ENCODE measurements at places on chromosomes 11 and 22.

- no peak for DNase-seq
These were observed 367 bp downstream of the HPS5 start for GRCh38 chr11:18321578-18321968.

DNA sequence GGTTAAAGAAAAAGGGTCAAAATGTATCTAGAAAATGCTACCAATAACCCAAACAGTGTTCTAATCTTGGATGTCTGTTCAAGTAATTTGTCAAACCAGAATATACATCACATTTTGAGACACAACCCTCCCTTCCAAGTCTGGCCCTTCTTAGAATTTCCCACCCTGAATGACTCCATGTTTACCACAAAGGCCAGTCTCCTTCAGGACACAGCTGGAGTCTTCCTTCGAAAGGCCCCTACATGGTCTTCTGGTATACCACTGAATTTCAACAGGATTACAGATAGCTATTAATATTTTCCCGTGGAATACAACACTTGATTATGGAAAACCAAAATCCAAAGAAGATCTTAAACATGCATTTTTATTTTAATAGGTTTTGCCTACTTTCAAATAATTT lies 10.2 kb downstream of the CCDC34 start:
- DNase-seq, result no peak

- peak; percentile 36 for DNase-seq
These were observed 5.9 kb upstream of the MRGPRG start for GRCh38 chr11:3224401-3225057.

DNA sequence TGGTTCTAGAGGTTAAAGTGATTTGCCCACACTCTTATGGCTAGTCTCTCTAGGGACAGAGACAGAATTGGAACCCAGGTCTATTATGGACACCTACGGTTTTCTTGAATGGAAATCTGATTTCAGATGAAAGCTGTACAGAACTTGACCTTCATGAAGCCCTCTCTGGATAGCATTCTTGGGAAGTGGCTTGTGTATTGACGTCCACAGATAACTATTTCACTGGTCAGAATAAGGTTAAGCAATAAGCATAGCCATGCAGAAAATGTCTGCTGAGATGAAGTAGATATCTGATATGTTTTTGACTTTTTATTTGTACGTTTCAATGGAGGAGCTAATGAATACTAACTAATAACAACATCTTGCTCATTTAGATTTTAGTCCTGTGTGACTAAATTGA lies 1.1 kb downstream of the TLCD5 start:
- DNase-seq, result no peak

- peak; percentile 73 for DNase-seq
These were observed 1.0 kb downstream of the POU2AF3 start for GRCh38 chr11:111299101-111300026.

DNA sequence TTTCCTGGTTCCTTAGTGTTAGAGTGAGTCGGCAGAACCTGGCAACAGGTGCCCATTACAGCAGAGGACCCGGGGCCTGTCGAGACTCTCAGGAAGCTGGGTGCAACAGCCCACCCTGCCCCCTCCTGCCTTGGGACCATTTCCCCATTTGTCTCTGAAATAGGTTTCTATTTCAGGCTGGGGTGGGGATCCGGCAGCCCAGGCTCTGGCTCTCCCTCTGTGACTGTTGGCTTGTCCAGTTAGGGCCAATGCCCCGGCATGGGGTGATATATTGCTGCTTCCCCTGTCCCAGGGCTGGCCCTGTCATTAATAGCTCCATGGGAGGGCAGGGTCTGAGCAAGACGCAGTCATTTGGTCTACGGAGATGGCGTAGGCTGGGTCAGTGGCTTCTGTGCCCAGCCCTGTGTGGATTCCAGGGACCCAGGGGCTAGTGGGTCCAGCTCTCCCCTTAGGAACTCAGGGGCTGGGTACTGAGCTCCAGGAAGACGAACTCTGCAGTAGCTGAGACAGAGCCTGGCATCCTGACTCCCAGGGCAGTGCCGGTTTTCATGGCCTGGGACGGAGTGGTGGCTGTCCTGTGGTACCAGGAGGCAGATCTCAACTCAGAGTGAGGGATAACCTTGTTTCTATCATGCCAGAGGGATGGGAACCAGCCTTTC lies 2.7 kb downstream of the P2RY6 start:
- DNase-seq, result peak; percentile 67

DNA sequence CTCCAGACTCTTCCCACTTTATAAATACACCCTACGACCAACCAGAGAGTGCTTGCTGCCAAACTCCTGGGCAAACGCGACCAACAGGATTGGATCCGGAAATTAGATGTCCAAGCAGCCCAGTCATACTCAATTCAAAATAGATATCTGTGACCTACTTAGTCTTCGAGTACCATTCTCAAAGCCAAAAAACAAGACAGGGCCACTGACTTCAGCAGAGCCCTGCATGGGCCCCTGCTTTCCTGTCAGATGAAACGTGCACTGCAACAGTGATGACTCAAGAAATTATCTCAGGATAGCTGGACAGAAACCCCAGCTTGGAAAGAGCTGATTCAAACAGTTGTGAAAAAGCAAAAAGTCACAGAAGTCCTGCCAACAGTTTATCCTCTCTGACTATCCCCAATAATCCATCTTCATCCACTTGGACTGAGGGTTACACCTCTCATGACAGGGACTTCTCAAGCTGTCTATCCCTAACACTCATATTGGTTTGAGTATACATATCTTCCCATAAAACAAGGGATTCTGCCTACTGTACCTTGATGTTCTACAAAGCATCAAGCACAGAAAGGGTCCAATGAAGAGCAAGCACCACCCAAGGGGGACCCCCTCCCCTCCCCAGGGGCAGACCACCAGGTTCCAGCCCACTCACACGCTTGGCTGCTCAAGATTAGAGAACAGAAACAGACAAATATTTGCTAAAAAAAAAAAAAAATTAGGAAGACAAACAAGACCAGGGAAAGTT lies 17.4 kb downstream of the SMCO4 start:
- DNase-seq, result no peak

DNA sequence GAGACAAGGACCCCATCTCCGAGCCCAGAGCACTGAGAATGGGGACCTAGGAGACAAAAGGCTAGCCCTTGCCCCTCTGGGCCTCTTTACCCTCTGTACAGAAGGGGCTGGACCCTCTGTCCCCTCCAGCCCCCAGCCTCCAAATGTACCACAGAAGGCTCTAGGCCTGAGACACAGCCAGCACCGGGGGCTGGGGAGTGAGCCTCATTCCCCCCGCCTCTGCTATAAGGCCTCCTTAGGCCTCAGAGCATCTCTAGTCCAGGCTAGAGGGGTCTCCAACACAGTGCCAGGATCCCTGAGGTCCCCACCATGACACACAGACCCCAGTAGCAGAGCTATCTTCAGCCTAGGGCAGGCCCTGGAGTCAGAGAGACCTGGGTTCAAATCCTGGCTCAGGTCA lies 4.8 kb downstream of the SMTN start:
- DNase-seq, result no peak

- peak; percentile 84 for DNase-seq
These were observed 9.1 kb upstream of the CLCF1 start for GRCh38 chr11:67382276-67383136.

DNA sequence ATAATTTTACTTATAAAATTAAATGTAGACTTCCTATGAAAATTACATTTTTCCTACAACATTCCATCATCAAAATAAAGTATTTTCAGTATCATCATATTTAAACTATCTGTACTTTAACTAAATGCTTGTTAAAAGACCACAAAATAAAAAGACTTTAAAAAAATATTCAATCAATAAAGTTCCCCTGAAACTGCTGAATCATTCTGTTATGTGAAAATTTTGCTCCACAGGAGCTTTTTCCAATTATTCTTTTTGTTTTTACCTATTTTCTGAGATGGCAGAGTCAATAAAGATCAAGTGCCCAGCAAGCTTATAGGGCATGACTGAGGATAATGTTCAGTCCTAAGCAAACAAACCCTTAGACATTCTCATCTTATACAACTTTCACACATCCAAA lies 27.3 kb downstream of the ALKBH8 start:
- no peak for DNase-seq

DNA sequence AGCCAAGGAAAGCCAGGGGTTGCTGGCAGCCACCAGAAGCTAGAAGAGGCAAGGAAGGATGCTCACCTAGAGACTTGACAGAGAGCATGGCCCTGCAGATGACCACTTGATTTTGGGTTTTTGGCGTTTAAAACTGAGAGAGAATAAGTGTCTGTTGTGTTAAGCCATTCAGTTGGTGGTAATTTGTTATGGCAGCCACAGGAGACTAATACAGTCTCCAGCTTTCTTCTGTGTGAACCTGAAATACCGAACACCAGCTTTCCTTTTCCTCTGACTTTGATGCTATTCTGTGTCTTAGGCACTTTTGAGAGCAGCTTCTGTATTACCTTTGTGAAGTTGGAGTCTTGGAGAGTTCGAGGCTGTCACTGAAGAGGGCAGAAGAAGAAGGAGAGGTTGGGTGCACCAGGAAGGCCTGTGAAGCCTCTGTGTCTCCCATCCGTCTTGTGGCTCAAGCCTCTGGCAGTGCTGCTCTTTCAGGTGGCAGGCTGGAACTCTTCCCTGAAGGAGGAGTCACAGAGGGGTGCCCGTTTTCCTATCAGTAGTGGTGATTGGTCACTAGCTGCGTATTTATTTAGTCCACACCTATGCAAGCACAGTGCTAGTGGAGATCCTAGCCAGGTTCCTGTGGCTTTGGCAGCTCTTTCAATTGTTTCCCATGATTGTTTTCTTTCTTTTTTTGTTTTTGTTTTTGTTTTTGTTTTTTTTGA lies 2.5 kb downstream of the TBC1D22A start:
- DNase-seq, result peak; percentile 43

DNA sequence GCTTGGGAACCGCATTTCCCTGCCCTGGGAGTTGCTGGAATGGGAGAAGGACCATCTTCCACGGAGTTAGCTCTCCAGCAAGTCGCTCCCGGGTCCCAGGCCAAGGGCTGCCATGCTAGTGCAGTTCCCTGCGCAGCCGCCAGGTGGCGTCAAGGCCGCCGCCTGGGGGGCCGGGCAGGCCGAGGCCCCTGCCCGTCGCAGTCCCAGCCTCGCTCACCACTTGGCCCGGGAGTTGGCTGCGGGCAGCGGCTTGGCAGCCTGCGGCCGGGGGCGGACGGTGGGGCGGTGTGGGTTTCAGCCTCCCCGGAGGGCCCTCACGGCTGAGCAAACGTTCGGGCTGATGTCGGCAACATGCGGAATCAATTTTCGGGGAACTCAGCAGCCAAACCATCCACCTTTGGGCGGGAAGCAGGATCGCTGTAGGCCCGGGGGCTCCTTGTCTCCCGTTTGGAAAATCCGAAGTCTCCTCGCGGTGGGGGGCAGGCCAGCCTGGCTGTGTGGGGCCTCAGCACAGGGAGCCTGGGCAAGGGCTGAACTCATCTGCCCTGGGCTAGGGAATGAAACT lies 415.1 kb downstream of the SOX6 start:
- no peak for DNase-seq

GRCh38 chr11:35326266-35326879 lies 93.0 kb downstream of the SLC1A2 start:
- no peak for DNase-seq

DNA sequence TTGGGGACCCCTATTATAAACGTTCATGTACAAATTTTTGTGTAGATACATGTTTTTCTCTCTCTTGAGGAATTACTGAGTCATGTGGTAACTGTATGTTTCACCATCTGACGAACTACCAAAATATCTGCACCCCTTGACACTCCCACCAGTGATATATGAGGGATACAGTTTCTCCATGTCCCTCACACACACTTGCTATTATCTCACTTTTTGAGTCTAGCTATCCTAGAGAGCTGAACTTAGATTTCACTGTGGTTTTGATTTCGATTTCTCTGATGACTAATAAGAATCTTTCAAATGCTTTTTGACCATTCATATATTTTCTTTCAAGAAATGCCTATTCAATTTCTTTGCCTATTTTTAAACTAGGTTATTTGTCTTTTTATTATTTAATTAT lies 200.2 kb downstream of the PGR start:
- DNase-seq, result no peak

DNA sequence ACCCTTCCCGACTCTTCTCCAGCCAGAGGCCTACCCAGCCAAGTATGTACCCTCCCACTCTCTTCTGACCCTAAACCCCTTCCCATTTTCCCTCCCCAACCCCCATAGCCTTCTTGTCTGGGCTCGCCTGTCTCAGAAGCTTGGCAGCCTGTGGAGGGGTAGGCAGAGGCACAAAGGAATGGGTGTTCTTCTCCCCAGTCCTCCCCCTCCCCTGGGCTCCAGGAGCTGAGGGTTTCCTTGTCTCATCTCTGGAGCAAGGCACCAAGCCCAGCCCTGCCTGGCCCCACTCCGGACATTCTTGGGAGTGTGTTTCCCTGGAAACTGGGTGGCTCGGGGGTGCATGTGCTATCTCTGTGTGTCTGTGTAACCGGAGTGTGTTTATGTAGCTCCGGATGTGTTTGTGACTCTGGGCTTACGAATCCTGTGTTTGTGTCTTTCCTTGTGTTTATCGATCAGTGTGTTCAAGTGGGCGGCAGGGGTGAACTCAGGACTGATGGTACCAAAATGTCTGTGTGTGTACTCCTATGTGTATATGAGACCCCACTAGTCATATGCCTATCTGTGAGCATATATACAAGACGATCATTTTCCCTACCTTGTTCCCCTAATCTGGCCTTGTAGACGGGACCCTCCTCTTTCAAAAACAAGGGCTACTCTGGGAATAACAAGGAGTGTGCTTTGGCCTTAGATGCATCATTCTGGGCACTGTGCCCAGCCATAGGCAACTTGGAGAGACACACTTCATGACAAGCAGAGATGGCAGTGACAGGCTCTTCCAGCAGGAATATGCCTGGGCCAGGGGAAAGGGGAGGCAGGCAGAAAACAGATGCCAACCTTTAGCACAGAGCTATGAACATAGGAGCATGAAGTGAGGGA lies 10.9 kb downstream of the PHLDB1 start:
- DNase-seq, result peak; percentile 86

GRCh38 chr11:81772166-81772565 lies 961.5 kb downstream of the FAM181B start:
- no peak for DNase-seq

- no peak for DNase-seq
These were observed 4.0 kb downstream of the LRP4 start for GRCh38 chr11:46914363-46914762.

DNA sequence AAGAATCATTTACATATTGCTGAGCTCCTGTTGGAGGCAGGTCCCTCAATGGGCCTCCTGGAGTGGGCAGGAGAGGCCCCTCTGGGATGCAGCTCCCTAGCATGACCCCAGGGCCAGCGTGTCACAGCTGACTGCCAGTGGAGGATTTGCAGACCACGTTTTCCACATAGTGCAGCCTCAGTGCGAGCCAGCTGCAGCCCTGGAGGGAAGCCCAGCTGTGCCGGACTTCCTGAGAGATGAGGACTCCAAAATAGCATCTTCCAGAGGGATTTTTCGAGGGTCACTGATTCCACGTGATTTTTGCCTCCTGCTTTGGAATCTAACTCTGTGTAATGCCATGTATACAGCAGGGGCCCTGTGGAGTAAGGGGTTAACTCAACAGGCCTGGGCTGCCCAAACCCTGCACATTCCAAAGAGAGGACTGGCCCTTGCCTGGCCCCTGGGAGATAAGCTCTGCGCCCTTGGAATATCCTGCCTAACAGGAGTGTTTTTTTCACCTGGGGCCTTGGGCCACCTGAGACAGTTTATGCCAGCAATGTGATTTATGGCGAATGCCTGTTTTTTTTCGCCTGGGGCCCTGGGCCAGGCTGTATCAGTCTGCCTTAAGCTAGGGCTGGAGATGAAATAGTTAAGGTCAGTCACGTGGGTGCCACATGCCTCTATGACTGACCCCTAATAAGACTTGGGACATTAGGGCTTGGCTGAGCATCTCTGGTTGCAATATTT lies 47.4 kb downstream of the RPS6KA4 start:
- no peak for DNase-seq

GRCh38 chr11:279966-280705 lies 1.9 kb downstream of the NLRP6 start:
- DNase-seq, result no peak

- peak; percentile 95 for DNase-seq
These were observed 58.5 kb downstream of the IGLL1 start for GRCh38 chr22:23521441-23522113.

- no peak for DNase-seq
These were observed 6.7 kb downstream of the P2RX3 start for GRCh38 chr11:57344826-57345225.

Data from aorta (tissue), 5 donors.